ENCODE measurements at places on chromosomes 5 and 9.

DNA sequence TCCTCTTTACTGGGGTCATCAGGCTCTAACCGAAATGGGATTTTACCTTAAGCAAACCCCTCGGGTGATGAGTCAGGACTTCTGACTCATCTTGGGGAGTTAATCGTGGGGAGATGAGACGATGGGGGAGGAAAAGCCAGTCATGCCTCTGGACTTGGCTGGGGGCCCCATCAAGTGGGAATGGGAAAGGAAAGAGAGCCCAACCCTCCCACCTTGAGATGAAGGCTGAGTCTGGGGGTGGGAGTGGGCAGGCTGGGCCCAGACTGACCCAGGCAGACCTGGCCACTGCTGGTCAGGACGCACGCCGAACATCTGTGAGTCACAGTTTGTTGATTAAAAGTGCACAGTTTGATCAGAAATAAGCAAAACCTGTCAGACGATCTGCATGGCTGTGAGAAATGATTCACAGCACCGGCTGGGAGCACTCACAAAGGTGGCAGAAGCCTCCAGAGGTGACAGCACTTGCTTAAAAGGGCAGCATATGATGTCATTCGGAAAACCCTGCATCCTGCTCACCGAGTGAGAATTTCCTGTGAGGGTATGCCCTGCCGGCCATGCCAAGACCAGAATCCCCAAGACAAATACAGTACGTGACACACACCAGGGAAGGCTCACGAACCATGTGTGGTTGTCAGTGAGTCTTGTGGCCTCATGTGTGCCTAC is 50.0 kb upstream of the SLC25A51 start:
- no peak for DNase-seq

DNA sequence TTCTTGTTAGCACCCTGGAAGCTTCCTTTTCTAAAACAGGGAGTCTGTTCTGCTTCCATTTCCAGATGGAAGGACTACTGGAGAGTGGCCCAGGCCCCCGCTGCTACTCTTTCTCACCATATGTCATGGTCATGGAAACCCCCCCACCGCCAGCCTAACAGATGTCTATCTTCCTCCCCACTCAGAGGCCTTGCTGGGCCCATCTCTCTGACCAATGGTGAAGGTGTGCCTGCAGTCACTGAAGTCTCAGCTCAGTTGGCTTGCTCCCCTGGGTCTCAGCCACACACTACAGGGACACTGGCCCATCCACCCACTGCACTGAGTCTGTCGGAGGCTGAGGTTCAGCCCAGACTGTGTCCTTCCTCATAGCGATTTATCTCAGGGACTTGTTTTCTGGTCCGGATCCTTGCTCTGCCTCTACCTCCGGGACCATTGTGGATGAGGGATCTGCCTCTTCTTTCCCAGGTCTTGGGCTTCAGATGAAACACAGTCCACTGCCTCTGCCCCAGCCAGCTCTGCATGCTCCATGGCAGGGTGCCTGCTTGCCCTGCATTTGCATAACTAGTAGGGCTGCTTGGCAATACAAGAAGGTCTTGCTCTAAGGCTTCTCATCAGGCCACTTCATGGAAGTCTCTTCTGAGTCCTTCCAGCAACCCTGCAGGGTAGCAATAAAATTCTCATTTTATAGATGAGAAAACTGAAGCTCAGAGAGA is 30.8 kb downstream of the GALNT12 start:
- DNase-seq, result no peak

- no peak for DNase-seq
These were observed 73.5 kb downstream of the PAX5 start for GRCh38 chr9:36960575-36960955.

DNA sequence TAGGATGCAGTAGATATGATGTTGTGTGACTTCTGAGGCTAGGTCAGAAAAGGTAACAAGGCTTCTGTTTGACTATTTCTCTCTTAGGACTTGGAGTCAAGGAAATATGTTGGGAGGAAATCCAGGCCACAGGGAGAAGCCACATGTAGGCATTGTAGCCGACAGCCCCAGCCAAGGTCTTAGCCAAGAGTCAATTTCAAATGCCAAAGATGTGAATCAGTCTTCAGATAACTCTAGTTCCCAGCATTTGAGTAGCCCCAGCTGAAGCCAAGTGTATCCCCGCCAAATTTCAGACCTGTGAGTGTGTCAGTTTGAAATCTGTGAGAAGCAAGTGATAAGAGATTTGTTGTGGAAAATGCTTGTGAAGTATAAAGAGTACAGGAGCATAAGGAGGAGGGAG is 38.1 kb upstream of the ISL1 start:
- DNase-seq, result no peak

GRCh38 chr5:171762021-171762608 is 23.5 kb upstream of the SMIM23 start:
- DNase-seq, result no peak

DNA sequence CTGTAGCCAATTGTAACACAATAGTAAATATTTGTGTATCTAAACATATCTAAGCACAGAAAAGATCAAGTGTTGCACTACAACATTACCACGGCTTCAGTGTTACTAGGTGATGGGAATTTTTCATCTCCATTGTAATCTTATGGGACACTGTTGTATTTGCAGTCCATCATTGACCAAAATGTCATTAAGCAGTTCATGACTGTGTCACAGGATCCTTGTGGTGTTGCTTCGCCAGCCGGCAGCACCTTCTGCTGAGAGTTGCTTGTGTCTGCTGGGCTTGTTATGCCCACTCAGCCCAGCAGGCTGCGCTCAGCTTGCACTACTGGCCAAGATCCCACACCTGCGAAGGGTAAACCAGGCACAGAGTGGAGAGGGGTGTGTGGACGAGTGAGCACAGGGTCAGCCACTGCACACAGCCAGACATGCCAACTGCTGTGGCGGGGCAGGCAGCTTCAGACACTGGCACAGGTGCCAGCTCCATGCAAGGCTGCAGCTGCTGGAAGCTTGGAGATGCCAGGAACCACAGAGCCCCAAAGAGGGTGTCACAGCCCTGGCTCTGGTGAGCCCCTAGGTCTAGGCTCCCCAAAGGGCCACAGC is 273.7 kb downstream of the CETN3 start:
- no peak for DNase-seq

GRCh38 chr5:91556-92263 is at the start of gene PLEKHG4B:
PLEKHG4B (plus strand) TSS chr5:92168; CDS start chr5:92232, 64 bp downstream.
- no peak for DNase-seq

- DNase-seq, result no peak
These were observed 171.9 kb downstream of the COMMD10 start for GRCh38 chr5:116256717-116257116.

DNA sequence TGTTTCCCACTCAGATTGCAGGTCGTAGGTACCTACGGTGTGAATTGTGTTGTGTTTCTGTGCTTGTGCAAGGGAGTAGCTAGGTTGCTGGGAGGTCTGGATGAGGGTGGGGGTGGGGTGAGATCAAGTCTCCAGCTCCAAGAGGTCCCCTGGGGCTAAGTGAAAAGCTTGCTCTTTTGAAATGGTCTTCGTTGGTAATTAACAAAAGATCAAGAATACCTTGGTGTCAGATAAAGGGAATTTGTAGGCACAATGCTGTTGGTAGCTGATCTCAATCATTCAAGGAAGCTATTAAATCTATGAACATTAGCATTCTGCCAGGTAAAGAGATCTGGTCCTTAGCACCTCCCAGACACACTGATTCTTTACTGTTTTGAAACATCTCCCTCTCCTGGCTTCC is 928 bp upstream of the PCDHGC4 start:
- DNase-seq, result no peak

- DNase-seq, result no peak
These were observed 30.9 kb upstream of the SLC46A2 start for GRCh38 chr9:112921549-112921948.

- no peak for DNase-seq
These were observed 193.2 kb downstream of the EFNA5 start for GRCh38 chr5:107477492-107477891.

DNA sequence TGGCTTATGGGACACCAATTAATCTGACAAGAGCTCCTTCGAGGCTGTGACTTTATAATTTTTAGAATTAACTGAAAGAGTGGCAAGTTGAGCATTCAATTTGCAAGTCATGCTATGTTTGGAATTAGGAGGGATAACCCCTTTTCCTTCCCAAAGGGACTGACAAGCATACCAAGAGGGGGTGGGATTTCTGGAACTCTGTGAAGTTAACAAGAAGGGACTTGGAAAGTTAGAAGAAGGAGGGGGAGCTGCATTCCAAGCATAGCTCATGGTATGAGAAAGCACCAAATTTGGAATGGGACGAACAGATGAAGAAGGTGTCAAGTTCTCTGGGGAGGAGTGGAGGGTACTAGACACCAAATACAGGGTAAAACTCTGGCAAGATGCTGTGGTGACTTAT is 8.9 kb upstream of the PALM2AKAP2 start:
- no peak for DNase-seq

DNA sequence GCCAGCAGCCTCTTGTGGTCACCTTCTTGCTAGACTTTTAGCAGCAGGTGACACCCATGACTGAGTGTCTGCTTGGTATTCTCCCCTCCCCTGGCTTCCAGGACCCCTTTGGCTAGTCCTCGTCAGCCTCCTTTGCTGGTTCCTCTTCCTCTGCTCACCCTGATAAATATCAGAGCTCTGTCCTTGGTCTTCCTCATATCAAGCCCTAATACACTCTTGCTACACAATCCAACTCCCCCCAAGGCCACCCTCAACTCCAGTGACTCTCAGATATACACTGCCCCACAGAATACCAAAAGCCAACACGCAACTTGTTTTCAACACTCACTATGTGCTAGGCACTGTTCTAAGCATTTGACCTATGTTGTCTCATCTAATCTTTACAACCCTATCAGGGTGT is 30.3 kb upstream of the LCP2 start:
- DNase-seq, result no peak

DNA sequence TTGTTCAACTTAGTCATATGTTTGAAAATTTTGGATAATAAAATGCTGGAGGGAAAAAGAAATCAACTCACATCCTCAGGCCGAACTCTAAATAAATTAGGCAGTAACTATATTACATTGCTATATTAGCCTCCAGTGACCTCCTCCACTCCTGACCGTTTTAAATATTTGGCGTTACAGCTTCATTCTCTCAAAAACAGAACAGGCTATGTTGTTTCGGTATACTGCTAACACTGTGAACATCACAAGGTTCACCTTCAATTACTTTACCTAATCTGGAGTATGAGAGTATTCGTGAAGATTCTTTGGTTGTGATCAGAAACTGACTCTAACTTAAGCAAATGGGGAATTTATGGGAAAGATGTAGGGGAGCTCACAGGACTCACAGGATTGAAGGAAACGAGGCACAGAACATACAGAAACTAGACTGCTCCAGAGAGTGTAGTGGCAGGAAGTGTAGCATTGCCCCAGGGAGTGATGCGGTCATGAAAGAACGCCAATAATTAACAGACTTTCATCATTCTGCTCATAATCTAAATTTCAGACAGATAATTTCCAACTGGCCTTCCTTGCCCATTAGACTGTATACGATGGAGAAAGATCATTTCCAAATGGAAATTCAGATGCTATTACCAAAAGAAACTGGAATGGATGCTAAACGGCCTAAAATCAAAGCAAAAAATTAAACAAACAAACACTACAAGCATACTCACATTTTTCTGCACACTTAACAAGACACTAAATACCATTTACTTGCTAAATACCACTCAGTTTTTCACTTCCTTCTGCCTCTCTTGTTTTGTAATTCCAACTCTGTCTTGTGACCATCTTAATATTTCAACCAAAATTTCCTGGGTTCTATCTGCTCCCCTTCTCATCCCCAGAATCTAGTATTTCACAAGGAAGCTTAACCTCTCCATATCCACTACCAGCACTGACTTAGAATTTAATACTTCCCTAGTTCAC is 110.1 kb upstream of the LPAR1 start:
- no peak for DNase-seq

GRCh38 chr9:110591526-110591925 is 12.0 kb upstream of the SVEP1 start:
- DNase-seq, result no peak

GRCh38 chr9:88831713-88832407 is 159.4 kb upstream of the S1PR3 start:
- DNase-seq, result no peak

DNA sequence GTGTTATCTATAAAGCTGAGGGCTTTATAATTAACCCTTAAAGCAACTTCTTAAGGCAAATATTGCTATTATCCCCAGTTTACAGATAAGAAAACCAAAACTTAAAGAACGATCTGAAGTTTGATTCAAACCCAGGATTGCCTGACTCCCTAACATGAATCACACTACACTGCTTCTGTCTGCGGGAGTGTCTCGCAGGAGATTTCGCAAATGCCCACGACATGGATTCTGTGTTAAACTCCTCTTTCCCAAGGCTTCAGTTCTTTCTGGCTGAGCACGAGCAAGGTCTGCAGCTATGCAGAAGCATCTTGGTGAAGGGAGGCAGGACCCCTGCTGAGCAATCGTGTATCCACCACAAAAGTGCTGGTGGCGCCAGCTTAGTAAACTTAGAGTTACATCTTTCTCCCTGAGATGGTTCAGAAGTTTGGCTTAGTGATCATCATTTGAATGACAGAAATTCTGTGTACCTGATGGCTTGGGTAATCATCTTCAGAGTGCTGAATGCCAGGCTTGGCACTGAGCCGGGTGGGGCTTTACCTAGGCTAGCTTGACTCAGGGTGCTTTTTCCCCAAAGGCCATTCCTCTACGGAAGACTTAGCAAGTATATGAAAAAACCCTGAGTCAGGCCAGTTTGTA is 81.4 kb upstream of the PIK3R1 start:
- DNase-seq, result no peak

DNA sequence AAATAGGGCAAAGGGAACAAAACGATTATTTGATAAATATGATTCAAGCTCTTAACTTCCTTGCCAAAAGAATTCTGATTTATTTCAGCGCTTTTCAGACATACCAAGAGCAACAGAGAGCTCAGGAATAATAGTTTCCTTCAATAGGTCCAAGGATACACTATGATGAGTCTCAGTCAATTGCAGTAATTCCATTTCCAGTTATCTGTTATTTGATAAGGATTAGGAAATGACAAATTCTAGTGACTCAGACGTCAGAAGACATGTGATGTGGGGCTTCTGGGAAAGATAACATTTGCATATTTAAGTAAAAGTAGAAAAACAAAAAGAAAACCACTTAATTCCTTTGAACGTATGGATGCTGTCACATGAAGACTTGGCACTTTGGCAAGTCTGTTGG is 1250.8 kb upstream of the CDH18 start:
- DNase-seq, result no peak

DNA sequence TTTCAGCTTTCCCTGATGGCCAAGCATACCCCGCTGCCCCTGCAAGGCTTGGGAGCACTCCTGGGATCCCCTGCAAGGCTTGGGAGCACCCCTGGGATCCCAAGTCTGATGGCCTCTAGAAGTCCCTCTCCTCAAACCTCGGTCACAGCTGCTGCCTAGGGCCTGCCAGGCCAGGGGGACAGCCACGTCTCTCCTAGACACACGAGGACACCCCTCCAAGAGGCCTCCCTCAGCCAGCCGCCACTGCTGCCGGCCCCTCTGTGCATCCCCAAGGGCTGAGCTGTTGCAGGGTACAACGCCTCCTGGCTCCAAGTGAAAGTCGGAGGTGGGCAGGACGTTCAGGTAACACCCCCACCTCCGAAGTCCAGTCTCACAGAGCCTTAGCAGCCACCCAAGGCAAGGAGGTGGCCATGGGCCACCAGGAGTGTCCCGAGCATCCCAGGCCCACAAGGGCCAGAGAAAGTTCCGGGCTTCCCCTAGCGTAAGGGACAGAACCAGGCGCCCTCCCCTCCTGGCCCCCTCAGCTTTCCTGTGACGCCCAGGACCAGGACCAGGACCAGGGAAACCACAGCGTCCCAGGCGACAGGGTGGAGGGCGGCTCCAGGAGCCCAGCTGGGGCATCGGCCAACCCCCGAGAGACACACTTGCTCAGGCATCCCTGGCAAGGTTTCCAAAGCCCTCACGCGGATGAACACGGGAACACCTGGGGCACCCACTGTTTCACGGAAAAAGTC is 17.3 kb upstream of the SLC12A7 start:
- no peak for DNase-seq

- DNase-seq, result no peak
These were observed 282.7 kb upstream of the VLDLR start for GRCh38 chr9:2338777-2339365.
